ENCODE measurements at places on chromosomes 2 and 18.
A peak's percentile ranks its signal among the peaks of the same experiment; 100 is the strongest.

DNA sequence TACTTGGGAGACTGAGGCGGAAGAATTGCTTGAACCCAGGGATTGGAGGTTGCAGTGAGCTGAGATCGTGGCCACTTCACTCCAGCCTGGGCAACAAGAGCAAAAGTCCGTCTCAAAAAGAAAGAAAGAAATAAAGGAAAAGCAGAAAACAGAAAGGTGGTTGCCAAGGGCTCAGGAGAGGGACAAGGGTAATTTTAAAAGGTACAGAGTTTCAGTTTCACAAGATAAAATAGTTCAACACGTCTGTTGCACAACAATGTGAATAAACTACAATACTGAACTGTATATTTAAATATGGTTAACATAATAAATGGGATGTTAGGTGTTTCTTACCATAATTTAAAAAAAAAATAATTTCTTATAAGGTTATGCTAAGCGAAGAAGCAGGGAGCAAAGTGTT, 12.9 kb downstream of the RPS27A start:
- no peak for DNase-seq

GRCh38 chr18:35127201-35127600, 86.0 kb downstream of the MAPRE2 start:
- DNase-seq, result no peak

DNA sequence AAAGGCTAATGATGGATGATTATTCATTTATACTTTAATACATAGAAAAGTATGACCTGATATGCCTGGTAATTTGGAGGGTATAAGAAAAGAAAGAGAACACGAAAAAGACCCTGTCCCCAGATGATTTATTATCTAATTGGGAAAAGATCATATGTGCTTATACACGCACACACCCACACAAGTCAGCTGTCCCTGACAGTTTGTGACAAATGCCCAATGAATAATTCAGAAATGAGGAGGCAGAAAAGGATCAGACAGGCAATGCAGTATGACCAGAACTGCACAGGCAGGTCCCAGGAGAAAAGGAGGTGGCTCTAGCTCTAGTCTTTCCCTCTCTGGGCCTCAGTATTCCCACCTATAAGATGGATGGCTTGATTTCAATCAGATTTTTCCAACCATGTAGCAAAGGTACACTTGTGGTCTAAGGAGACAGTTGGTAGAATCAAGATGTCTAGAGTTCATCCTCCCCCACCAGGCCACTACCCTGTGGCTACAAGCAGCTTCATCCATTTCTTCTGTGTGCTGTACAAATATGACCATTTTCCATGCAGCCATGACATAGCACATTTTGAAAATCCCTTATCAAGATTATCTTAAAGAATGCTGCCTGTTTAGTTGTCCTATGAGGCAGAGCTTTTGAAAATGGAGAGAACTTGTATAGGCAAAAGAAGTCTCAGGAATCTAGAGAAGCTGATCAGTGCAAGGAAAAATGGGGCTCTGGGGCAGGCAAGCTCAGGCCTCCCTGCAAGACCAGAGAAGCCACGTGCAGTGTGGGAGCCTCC, 19.7 kb downstream of the CYRIA start:
- no peak for DNase-seq

DNA sequence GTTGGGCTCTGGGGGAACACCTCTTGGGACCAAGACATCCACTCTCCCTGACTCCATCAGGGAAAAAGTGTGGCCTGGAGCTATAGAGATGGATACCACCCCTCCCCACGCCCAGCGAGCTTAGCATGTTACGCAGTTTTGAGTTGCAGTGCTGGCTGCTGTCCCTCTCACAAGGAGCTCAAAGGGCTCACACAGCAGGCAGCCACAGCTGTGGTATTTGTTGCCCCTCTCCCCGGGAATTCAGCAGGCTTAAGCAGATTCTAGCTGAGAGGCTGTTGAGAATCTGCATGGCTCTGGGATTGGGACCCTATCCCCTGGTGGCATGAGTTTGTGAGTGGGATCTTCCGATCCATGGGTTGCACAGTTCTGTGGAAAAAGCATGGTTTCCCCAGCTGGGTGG, 673.1 kb upstream of the FSHR start:
- DNase-seq, result no peak

DNA sequence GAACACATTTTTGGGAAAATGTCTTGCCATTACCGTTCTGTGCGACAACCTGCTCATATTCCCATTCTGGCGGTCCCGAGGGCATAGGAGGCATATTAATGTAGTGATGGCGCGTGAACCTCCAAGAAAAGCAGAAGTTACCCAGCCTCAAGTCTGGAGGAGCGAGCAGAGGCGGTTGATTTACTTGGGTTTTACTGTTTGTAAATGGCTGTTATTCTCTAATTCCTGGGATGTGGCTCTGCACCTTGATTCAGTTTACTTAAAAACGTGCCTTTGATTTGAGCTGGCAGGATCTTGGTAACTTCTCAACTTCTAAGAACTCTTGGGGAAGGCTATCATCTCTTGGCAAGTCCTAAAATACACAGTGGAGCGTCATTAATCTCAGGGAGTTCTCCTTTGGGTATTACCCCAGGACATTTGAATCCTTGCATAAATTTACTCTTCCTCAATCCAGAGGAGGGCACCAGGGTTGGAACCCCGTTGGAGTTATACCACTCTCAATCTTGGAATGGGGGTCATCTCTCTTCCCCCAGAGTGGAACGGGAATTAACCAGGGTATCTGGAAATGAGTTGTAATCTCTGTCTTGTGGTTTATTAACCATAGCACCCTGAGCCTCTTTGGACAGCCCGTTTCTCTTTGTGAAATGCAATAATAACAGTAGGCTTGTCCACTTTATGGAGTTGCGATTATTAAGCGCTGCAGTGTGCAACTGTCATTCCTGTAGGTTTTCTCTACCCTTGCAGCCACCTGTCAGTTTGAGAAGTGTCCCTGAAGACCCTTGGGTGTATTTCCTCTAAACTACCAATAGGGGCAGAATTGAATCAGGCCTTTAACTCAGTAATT, 2.1 kb downstream of the HK2 start:
- peak; percentile 28 for DNase-seq

DNA sequence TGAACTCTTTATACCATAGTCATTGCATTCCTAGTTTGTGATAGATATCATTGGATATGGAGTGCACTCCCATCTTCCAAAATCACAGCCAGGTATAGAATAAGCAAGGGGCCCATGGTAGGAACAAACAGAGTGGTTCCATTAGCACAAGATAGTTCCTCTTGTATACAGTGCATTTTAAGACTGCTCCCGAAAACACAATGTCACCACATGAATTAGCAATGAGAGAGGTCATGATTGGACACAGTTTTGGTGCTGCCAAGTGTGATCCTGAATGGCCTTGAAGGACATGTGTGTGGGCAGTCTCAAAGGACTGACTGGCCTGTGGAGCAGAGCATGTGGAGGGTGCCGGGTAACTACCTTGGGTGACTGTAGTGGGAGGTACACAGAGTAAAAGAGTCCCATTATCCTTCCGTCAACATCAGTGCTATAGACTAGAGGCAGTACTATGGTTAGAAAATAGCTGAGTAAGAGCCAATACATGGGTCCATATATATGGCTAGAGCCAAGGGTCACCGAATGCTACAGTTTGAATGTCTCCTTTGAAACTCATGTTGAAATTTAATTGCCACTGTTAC, 549.9 kb downstream of the DSC3 start:
- DNase-seq, result no peak

DNA sequence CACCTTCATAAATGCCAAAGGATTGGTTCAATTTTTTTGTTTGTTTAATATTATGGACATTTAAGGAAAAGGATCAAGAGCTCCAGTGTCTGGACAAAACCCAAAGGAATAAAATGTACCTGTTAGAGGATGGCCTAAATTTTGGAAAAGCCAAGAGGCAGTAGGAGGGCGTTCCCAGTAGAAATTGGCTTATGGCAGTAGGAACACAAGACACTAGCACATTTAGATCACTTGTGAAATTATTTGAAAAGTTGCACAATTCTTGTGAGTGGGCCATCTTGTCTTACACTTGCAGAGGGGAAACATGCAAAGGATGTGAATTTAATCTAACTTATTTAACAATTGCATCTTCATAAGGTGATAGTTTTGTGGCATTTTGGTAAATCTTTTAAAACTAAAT, 3.2 kb downstream of the BZW1 start:
- no peak for DNase-seq

- no peak for DNase-seq
Observed at GRCh38 chr18:9210966-9211365, 74.4 kb downstream of the ANKRD12 start.

Data from NCI-H1436 treated with DMSO at 0.1 percent for 48 hours (cell line).